ENCODE measurements at places on chromosomes 5 and 9.

DNA sequence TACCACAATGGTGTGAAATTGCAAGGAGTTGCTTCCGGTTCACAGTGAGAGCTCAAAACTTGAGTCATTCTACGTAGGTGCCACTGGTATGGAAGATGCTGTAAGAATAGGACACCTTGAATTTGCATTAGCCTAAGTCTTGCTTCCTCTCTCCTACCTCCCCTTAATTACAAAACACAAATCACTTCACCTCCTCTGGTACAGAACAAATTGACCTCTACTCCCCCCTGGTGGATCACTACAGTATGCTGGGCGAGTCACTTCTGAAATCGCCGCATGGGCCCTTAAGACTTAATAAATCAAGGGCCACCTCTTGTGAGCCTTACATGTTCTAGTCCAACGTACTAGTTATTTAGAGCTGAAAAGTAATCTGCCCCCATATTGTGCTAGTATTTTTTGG lies 145.3 kb upstream of the SMARCA2 start:
- no peak for DNase-seq

GRCh38 chr9:96129747-96130146 lies 172.2 kb downstream of the HSD17B3 start:
- no peak for DNase-seq

GRCh38 chr5:159905496-159905895 lies 10.8 kb upstream of the ADRA1B start:
- DNase-seq: no peak

DNA sequence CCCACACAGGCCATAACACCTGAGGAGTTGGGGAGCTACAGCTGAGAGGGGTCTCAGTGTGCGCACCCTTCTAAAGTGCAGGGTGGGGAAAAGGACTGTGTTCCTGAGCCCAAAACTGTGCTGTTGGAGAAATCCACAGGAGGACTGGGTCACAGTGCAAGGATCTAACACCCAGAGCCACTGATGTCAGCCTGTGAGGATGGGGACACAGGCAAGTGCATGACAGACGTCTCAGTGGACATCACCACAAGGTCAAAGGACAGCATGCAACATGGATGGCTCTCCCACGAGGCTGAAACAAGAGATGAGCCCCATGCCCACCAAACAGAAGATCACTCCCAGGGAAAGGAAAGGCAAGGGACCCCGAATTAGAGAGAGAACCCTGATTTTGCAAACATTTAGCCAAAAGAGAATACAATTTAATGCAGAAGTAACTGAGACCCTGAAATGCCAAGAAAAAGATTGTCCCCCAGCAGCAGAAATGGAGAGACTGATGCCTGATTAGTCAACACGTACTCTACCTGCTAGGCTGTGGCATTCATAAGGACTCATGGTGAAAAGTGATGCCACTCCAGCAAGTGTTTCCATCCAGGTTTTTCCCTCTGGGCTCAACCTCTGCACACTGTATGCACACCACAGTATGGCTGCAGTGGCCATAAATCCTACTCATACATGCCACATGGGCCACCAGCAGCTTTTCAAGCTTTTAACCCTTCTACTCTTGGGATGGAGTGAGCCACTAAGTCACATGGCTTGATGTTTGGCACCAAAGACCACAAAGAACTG lies 14.2 kb downstream of the KLF9 start:
- no peak for DNase-seq

DNA sequence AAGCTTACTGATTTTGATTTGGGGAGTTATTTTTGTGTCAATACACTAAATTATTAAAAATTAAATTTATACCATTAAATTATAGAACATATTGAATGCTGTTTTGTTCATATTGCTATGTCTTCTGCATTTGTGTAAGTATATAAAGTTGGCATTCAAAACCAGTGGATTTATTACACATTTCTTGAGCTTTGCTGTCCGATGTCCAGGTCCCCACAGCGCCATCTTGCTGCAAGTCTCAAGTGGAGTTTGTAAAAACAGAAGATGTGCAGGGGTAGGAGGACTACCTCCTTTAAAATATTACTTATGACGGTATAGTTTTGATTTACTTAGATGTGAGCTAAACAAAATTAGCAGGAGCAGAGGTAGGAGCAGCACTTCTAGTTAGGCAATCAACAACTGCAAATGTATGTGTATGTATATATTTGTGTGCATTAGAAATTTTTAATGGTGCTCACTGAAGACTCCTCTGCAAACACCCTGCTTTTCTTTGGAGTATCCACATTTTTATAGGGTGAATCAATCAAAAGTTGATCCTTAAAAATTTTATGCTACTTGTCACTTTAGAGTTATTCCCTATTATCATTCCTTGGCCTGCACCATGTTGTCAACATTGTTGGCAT lies 37.4 kb downstream of the CPEB4 start:
- DNase-seq: no peak

DNA sequence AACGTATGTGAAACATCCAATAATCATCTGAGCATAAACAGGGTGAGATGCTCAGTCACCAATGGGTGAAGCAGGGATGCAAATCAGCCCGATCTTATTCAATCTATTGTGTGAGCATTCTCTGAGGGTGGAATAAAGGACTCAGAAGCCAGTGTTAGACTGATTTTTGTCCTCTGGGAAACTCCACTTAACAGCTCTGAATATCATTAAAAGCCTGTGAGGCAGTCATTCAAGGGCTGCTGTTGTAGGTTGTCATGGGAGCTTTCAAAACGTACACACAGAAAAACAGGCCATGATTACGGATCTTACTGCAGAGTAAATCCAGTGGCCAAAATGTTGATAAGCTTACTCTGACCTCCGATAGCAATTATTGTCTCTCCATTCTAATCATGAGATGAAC lies 266.5 kb upstream of the EFNA5 start:
- DNase-seq: no peak

- no peak for DNase-seq
Observed at GRCh38 chr9:389159-389558, 174.5 kb downstream of the DOCK8 start.

DNA sequence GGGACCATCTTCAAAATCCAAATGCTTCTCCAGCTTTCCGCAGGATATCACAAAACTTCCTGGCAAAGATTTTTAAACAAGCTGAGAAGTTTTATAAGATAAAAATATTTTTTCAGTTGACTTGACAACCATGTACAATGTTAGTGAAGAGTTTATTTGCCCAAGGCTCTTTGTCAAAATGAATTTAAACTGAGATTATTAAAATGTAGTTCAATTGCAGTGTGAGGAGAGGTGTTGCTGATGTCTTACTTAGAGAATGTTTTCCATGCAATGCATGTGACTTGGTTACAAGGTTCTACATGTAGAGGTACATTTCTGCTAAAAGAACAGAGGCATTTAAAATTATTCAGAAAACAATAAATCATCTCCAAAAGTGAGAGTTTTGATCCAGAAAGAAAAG lies 131.4 kb upstream of the MINAR2 start:
- no peak for DNase-seq

DNA sequence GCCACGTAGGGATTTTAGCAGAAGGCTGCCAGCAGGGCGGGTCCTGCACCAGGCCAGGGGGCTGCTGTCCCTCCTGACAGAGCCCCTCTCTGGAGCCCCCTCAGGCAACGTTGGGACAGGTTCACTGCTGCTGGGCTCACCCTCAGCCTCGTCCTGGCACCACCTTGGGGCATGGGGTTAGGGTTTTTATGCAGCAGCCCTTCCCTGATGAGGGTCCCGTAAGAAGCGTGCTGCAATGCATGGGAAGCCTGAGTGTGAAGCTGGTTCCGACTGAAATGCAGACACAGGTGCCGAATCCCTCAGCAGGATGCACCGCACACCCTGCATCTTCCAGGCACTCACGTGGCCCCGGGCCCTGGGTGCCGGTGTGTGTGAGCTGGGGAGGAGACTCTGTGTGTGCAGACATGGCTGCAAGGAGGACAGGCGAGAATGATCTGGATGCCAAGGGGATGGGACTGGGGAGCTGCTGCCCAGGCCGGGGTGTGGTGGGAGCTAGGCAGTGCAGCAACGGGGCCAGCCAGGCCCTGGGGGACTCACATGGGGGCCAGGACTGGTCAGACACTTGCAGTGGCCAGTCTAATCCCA lies 27.1 kb downstream of the ZDHHC11B start:
- no peak for DNase-seq

- DNase-seq: no peak
Observed at GRCh38 chr5:176481711-176482110, 33.5 kb downstream of the FAF2 start.

- DNase-seq: no peak
Observed at GRCh38 chr5:60722416-60722815, 22.4 kb upstream of the DEPDC1B start.

DNA sequence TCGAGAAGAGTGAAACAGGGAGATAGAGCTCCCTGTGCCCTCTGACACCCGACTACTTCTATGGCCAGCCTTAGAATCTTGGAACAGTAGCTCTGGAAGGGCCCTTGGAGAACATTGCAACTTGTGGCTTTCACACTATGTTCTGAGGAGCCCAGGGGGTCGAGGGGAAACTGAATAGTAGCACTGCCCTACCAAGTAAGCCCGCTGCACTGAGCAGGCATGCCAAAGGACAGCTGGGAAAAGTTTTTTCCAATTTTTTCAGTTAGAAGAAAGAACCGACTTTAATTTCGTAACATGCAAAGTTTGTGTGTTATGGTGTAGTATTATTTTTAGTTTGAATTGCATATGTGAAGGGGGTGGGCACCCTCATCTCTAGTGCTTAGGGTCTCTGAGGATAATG lies 10.9 kb downstream of the SMIM3 start:
- no peak for DNase-seq

GRCh38 chr9:134736791-134737497 lies 95.3 kb downstream of the COL5A1 start:
- no peak for DNase-seq

GRCh38 chr5:36796155-36796554 lies 80.4 kb upstream of the NIPBL start:
- no peak for DNase-seq

- peak; percentile 30 for DNase-seq
Observed at GRCh38 chr5:110726249-110727024, at the start of gene TMEM232. Gene TMEM232 (minus strand): TSS chr5:110726671. CDS start chr5:110667352, 59,319 bp downstream.

DNA sequence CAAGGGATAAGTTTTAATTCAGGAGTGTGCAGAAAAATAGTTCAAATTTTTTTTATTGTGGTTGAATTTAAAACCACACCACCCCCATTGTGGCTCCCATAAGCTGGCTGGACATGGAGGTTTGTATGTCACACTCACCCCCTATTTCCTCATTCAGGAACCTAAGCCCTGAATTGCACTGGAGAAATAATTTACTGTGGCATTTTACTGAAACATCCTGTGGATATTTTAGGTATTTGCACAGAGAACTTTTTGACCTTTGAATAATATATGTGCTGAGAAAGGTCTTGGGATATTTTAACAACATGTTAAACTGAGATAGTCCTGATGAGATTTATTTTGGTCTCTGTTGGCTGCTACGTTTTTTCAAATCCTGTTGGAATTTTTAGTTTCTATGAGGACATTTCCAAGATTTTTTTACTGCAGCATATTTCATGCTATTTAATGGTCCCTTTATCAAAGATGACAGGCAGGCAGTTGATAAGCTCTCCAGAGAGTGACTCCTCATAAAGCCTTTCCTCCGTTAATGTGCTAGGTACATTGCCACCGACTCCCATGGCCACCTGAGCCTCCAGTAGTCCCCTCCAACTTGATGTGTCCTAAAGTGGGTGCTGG lies 51.2 kb upstream of the PALM2AKAP2 start:
- no peak for DNase-seq

DNA sequence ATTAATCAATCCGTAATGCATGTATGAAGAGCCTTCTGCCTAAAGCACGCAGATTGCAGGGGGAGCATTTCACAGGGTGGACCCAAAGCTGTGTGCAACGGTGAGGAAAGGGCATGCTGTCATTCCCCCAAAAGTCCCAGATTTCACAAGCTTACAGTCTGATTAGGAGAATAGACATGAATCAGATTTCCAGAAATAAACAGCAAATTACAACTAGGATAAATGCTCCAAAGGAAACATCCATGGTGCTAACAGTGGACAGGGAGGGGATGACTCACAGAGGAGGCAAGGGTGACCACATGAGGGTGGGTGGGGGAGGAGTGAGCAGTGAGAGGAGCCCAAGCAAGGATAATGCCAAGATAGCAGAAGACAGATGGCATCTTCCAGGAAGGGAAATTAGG lies 258.4 kb upstream of the TAS2R1 start:
- DNase-seq: no peak

- no peak for DNase-seq
Observed at GRCh38 chr5:107516452-107517184, 154.1 kb downstream of the EFNA5 start.

DNA sequence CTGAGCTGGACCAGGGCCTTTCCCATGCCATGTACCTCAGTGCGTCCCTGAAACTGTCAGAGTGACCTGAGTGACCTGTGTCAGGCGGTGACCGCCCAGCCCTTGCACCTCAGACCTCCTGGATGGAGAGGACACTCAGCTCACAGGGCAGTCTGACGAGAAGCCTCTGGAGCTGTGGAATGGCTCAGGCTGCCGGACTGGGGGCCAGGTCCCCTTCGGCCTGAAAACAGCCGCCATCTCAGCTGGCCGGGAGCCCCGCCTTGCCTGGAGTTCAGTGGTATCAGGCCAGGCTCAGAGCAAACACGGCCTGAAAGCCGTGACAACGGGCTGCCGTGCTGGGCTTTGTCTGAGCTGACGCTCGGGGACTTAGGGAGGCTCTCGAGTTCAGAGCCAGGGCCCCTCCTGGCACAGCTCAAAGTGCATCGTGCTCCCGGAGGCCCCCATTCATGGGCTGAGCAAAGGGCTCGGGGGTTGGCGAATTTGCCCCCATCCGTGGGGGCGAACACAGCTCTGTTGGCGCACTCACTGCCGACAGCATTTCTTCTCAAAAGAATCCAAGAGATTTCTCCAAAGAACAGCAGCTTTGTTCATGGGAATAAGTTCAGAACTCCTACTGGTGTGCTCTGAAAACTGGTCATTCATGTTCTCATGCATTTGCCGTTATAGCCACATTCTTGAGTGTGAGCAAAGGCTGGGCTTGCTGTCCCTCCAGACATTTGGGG lies 8.4 kb upstream of the SLC9A3 start:
- DNase-seq: no peak

DNA sequence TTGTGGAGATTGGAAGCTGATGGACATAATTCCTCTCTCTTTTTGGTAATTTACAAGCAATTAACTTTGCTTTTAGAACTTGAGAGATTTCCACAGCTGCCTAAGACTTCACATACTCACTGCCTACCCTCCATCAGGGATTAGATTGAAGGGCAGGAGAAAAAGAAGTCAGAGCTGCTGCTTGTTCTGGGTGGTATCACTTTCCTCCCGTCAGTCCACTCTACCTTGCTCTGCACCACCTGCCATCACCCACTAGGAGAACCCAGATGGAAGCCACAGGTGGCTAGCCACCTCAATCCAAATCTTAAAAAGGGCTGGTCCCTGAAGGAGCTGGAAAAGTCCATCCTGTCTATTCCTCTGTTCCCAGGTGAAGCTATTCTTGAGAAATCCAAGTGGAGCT lies 10.5 kb downstream of the IRF1 start:
- no peak for DNase-seq

- no peak for DNase-seq
Observed at GRCh38 chr5:175666216-175666615, 8.3 kb downstream of the HRH2 start.

GRCh38 chr5:160250826-160251225 lies 21.5 kb downstream of the FABP6 start:
- no peak for DNase-seq

GRCh38 chr9:98861781-98862504 lies 54.5 kb downstream of the GALNT12 start:
- DNase-seq: no peak
